ENCODE measurements at places on chromosomes 6 and 20.

GRCh38 chr20:1386323-1386722 lies 6.5 kb downstream of the FKBP1A start:
- DNase-seq, result no peak

DNA sequence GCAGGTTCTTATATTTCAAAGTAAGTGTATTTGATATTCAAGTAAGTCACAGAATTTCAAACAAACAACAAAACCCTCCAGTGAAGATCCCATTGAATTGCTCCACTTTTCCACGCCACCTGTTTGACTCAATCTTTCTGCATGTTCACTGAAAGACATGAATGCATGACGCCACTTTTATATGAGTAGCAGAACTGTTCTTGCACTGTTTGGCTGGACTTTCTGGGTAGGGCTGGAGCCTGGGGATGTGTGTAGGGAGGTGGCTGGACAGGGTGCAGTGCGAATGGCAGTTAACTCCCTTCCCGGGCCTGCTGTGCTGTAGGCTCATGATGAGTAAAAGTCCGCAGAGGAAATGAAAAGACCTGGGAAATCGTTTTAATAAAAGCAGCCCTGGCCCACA lies 39.7 kb downstream of the IL20RA start:
- DNase-seq, result no peak

DNA sequence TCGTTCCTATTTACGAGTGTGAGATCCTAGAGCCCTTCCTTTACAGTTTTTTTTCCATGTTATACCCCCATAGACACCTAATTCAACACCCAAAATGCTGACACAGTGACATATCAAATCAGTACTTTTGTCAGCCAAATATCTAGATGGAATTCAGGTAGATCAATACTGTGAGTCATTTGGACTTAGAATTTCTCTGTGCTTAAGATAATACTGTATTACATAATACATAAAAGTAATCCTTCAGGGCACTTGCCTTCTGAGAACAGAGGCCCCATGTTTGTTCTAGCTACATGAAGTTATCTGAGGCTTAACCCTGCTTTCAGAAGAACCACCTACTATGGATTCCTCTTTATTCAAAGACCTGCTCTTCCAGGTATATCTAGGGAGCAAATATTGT lies 623.1 kb downstream of the PHF3 start:
- DNase-seq, result no peak

DNA sequence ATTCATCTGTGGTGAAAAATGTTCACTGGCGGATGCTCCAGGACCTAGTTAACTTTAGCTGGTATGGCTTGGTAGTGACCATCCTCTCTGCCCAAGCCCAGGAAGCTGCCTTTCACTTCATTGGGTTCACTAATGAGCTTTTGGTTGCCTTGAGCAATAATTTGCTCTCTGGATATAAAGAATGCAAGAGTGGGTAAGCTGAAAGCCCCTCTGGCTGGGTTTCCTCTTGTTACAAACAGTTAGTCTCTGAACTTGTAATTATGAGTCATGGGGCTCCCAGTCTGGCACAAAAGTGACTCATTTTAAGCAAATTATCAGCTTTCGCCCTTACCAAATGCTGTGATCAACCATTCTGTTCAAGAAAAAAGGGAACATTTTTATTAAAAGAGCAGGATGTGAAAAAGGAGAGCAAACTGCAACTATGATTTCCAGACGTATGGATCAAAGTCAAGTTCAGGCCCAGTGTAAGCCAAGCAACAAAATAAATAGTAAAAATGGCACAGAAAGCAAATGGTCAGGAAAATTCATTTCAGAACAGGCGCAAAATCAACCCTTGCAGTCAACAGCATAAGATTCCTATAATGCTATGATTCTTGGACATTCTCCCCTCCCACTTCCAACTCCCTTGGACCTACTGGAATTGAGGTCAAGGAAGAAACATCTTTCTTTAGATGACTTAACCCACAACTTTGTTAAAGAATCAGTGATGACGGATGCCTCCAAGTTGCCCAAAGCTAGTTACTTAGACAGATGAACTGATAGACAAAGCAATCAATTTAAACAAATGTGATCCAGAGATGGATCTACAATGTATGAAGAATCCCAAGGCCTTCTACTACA lies 130.0 kb upstream of the KCNK16 start:
- no peak for DNase-seq

DNA sequence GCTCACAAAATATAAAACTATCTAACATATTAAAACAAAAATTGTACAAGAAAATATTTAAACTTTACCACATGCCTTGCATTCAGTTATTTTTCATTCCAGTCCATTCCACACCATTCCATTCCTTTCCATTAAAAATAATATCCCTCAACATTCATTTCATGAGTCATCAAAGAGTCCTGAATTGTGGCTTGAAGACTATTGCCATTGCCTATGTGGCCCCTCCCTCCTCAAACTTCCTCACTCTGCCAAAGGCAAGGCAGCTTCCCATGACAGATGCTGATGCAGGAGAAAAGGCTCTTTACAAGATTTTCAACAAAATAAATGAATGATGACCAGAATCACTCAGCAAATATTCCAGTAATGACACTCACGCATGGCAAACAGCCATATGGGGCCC lies 31.7 kb downstream of the IL20RA start:
- DNase-seq, result no peak

GRCh38 chr6:111626441-111626840 lies 20.8 kb upstream of the TRAF3IP2 start:
- no peak for DNase-seq
